Right lung (tissue), 10 donors: ENCODE measurements at places on chromosomes 11 and 22.

GRCh38 chr22:44220727-44221680 lies 40.3 kb downstream of the PARVG start:
- no peak for DNase-seq

DNA sequence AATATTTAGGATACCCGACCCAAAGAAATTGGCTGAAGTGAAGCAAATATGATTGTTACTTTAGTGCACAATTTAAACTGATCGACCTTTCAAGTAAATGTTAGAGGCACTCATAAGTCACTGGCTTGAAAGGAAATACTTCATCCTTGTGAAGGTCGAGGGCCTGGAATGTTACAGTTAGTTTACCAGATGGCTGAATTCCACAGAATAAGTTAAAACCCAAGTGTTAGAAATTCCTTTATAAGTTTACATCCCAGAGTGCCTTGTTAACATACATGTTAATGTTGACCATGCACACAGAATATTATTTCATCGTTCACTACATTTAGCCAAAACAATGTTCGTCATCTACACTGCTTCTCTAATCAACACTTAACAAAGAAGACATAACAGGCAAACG lies 235.5 kb upstream of the ANO3 start:
- DNase-seq, result no peak

- DNase-seq, result no peak
Observed at GRCh38 chr11:117604336-117604995, 192.6 kb downstream of the DSCAML1 start.

DNA sequence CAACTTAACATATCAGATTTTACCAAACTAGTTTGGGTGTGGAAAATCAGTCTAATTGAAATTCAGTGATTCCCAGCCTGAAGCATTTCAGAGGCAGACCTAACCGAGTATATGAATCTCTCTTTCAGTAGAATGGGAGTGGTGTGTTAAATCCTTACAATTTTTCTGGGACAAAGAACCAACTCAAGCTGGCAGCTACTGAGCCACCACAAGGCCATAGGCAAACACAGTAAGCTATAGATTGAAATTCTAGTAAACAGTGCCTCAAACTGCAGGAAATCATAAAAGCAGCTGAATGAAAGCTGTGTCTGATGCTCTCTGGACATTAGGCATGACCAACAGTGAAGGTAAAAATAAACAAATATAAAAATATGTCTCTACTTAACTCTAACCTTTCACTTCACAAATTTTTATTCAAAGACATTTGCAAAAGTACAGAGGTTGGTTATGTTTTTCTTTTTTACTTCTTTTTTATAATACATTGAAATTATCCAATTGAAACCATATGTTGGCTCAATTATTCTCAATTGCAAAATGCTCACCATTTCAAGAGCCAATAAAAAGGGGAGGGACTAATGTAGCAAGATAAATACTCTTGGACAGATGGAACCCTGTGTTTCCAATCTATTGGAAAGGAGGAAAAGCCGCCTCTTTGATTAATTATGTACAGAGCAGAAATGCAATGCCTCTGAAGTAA lies 35.8 kb upstream of the FIBIN start:
- no peak for DNase-seq

DNA sequence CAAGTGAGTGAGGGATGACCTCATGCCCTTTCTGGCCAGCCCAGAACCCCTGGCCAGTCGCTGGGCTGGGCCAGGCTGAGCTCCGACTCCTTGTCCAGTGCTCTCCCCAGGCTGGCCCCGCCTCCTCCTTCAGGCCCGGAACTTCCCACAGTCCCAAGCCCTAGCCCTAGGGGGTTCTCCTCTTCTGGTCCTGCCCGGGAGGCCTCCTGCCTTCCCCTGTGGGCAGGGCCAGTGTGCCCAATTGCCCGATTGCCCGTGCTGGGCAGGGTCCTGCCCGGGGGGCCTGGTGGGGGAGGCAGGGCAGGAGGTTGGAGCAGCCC lies 4.2 kb downstream of the TCIRG1 start:
- no peak for DNase-seq

DNA sequence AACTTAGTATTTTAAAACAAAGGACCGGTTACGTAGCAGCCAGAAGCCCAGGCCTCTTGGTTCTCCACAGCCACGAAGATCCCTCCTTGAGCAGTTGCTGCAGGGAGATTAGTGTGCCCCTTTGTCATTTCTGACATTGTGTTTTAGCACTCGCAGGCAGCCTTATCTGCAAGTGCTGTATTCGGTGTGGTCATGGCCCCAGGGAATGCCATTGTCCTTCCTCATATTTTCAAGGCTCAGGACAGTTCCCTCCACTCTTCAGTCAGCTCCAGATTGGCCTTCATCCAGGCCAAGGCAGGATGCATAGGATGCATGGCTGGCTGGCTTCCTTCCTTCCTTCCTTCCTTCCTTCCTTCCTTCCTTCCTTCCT lies 88.5 kb downstream of the ZBTB16 start:
- DNase-seq, result no peak

GRCh38 chr11:111641339-111642015 lies 39.2 kb downstream of the SIK2 start:
- DNase-seq, result no peak

GRCh38 chr22:17665854-17666253 lies 27.3 kb downstream of the BCL2L13 start:
- peak; percentile 52 for DNase-seq

- DNase-seq, result no peak
Observed at GRCh38 chr22:25070956-25071355, 118.4 kb downstream of the KIAA1671 start.

GRCh38 chr22:45546333-45547015 lies 43.8 kb downstream of the FBLN1 start:
- DNase-seq, result no peak

- no peak for DNase-seq
Observed at GRCh38 chr11:65315866-65316226, 1.2 kb downstream of the CDC42EP2 start.

DNA sequence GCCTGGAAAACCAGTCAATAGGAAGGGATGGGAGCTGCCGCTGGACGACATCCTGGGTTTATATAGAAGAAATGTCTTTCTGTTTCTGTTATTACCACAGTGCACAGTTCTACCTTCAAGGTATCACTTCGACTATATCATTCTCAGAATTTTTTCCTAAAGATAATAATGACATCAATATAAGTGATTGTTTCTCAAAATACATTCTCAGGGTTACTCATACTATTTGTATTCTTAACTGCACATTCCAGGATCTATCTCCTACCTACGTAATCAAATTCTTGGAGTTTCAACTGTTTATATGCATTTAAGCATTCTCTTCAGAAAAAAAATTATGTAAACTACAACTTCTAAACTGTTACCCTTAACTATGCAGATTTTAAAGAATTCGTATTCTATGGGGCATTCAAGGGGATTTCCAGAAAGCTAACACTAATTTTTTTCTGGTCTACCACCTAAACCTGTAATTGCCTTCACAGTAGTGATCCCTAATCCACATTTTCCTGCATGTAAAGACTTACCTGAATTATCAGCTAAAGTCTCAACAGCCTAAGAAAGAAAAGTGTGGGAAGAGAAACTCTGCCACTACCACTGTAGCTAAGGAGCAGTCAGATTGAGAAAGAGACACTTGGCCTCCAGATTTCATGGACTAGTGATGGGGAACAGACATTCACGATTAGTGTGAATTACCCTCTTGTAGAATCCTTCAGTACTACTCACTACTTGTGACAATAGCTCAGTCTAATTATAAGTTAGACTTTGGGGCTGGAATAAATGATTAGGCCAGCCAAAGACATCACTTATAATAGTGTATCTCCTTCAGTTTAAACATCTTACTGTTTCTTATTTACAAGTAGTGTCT lies at the start of gene OR51B5:
TSS of gene OR51B5 (minus strand) at position 51 of the 862 bp plus-strand sequence. CDS start at position 51, 0 bp downstream.
- no peak for DNase-seq

- no peak for DNase-seq
Observed at GRCh38 chr22:31631436-31631835, 30.6 kb downstream of the PISD start.

GRCh38 chr11:67062526-67063373 lies 6.1 kb downstream of the RHOD start:
- no peak for DNase-seq

DNA sequence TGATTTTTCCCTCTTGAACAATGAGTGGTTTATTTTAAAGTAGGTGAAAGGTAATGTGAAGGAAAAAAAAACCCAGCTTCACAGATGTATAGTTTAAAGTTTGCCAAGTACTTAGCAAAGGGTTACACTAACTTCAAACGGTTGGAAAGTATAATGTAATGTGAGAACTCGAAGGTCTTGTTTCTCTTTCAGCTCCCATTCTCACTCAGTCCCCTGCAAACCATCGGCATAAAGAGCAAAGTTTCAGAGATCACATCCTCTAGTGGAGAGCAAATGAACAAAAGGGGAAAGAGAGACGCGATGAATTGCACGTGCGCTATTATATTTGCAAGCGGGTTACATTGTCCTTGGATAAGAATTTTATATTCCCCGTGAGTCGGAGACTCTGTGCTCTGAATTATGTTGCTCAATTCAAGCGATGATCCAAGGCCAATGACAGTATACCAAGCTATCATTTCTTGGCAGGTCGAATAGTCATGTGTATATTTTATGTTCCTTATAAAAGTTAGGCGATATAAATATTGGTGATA lies 37.6 kb upstream of the BIRC3 start:
- peak; percentile 63 for DNase-seq

DNA sequence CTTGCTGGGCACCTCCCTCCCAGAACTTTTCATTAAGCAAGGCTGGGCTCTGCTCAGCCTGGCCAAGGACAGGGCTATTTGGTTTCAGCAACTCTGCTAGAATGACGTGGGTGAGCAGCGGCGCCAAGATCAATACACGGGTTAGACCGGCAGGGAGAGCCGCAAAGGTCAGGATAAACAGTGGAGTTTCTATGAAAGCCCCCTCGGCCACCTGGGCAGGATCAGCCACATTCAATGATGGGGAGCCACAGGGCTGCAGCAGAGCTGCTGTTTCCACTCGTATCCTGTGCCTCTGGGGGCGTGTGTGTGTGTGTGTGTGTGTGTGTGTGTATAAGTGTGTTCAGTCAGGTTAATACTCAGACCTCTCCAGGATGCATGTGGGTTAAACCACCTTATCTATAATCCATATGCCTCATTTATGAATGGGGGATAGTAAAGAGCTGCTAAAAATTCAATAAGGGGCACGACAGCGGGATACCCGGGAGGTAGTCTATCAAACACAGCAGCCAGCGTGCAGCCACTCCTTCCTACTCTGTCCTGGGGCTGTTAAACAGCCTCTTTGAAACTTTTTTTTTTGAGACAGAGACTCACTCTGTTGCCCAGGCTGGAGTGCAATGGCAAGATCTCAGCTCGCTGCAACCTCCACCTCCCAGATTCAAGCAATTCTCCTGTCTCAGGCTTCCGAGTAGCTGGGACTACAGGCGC lies 34.8 kb downstream of the MYH9 start:
- no peak for DNase-seq

GRCh38 chr22:30305519-30305905 lies 16.2 kb upstream of the CASTOR1 start:
- DNase-seq, result no peak

DNA sequence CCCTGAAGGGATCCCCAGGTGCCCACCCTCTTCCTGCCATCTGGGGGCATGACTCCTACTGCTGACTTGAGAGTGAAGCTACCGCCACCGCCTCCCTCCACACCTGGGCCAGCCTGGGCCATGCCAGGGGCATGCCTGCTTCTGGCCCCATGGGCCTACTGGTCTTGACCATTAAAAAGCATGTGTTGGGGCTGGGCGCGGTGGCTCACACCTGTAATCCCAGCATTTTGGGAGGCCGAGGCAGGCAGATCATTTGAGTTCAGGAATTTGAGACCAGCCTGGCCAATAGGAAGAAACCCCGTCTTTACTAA lies 37.7 kb upstream of the CCDC188 start:
- DNase-seq, result no peak

GRCh38 chr11:32852207-32852606 lies 22.5 kb downstream of the PRRG4 start:
- no peak for DNase-seq

- no peak for DNase-seq
Observed at GRCh38 chr11:129933891-129934290, 38.5 kb upstream of the NFRKB start.

- no peak for DNase-seq
Observed at GRCh38 chr11:47986742-47987141, 6.4 kb downstream of the PTPRJ start.

GRCh38 chr11:105179542-105180278 lies 40.1 kb upstream of the CARD18 start:
- DNase-seq, result no peak

- no peak for DNase-seq
Observed at GRCh38 chr11:44475114-44475686, 90.3 kb upstream of the CD82 start.

DNA sequence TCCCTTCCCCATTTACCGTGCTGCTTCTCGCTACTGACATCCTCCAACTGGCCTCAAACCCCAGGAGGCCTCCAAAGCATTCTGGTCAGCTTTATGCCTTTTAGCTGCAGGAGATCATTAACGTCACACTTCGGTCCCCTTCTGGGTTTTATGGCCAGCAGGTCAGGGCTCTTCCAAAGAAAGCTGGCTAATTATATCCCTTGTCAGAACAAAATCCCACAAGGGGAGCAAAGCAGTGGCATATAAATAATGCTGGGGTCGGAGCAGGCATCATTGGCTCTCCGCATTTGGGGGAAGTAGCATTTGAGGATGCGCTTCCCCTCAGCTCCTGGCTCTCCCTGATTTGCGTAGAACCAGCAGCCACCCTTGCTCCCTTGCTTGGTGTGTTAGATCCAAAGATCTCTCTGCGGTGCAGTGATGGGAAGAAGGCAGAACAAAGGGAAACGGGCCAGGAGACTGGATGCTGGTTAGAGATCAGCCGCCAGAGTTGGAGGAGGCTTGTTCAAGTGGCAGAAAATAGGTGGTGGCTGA lies 117.4 kb downstream of the DBX1 start:
- no peak for DNase-seq

DNA sequence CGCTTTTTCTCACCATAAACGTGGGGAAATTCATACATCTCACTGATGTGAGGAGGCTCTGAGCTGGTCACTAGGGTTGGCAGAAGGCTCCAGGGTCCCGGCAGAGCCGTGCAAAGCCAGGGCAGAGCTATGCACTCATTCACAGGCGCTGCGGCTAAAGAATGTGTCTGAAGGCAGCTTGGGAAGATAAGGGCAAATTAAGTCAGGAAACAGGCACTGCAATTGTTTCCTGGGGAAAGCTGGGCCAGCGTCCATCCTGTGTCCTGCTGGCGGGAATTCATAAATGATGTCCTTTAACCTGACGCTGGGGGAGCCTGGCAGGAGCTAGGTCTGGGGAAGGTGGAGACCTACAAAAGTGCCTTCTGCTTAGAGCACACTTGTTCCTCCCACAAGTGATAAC lies 27.6 kb downstream of the PKNOX2 start:
- DNase-seq, result no peak
